ENCODE measurements at places on chromosomes 11 and 22.

DNA sequence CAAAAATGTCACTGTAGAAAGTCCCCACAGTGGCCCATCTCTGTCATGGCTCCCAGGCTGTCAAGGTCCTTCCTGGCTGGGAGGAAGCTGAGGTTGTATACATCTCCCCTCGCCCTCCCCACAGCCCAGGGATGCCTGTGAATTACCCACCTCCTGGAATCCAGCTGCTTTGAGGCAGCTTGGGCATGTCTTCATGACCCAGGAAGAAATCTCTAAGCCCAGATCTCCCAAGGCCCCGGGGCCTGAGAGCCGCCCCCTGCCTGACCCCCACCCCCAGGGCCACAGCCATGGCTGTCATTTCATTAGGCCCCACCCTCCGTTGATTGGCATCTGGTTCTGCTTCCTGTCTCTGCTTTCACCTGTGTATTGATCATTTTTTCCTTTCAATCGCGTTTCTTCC lies 207.5 kb downstream of the TBC1D22A start:
- no peak for DNase-seq

- DNase-seq, result no peak
These were observed 235.0 kb upstream of the ZC3H12C start for GRCh38 chr11:109858152-109858551.

DNA sequence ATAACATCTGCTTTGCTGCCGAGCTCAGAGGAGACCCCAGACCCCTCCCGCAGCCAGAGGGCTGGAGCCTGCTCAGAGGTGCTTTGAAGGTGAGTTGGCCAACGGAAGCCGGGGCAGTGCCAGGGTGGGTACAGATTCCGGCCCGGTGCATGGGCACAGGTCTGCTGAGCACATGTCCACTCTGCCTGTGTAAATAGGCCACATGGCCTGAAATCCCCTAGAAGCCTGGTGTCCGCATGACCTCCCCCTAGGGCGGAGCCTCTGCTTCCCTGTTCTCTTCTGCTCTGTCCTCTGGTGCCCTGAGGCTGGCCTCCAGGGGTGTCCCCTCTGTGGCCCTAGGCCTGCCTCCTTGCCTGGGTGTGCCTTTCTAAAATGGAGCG lies 19.6 kb upstream of the TXNRD2 start:
- no peak for DNase-seq

DNA sequence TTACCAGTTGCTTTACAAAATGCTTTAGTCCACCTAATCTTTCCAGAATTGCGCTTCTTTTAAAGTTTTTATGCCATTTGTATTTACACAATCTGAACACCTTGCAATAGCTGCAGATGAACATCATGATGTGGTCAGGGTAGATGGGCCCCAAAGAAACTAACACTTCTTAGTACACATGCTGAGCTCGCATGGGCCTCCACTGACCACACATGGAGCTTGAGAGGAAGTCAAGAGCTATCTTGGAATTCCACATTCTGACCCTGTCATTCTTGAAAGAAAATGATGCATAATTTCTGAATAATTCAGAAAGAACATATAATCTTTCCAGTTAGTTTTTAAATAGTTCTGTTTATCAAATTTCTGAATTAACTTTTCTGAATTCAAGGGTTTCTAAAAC lies 7.7 kb downstream of the LIPT2 start:
- DNase-seq, result no peak

DNA sequence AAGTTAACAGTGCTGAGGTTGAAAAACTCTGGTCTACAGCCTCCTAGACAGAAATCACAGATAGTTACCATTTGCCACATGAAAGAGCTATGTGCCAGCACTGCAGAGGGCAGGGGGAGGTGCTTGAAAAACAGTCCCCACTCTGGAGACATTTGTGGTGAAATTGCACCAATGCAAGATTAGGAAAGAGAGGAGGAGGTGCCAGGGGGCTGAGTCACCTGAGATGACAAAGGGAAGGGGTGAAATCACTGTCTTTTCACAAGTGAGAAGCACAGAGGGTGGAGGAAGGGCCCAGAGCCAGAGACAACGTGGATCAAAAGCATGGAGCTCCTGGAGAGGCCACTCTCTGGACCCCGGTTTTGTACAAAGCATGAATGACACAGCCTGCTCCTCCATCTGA lies 196.3 kb downstream of the BUD13 start:
- DNase-seq, result no peak

- no peak for DNase-seq
These were observed 4.2 kb downstream of the ELF5 start for GRCh38 chr11:34509336-34509876.

GRCh38 chr11:10650166-10650565 lies 43.4 kb downstream of the IRAG1 start:
- no peak for DNase-seq
